PC-3 (cell line): ENCODE measurements at places on chromosomes 12 and 14. TPM values are rescaled to one million over a fixed set of nuclear protein-coding genes. Genes with fewer than 3 reads are reported as not detected.

- peaks cover 23% of the 10 kb centered on the region; the same call in 1 of the 2 replicates for H3K4me1 ChIP-seq
- peak overlapping the region; percentile 61 for H3K4me3 ChIP-seq
- H3K27ac ChIP-seq: no peak overlapping the region
- H3K36me3 ChIP-seq: no peaks in the 10 kb centered on the region
- peak; percentile 34 for DNase-seq
- no peaks in the 10 kb centered on the region for H3K27me3 ChIP-seq
Measured at GRCh38 chr14:44966601-44967336, 4.8 kb downstream of the TOGARAM1 start.

DNA sequence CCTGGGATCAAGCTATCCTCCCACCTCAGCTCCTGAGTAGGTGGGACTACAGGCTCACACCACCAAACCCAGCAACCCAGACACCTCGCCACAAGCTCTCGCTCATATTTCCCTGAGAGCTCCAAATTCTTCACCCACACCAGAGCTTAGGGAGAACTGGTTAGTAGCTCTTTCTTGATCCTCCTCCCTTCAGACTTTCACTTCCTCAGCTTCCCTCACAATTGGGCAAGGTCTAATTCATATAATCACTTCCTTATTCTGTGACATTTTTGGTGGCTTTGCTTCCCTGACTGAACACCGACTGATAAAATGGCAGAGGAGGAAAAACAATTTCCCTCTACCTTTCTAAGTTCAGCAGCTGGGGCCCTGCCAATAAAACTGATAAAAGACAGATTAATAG, 88.5 kb downstream of the GXYLT1 start:
- DNase-seq: no peak
- H3K36me3 ChIP-seq: no peaks in the 10 kb centered on the region
- H3K27me3 ChIP-seq: no peaks in the 10 kb centered on the region
- no peak overlapping the region for H3K27ac ChIP-seq

- peaks cover 4% of the 10 kb centered on the region; the same call in 1 of the 2 replicates for H3K4me1 ChIP-seq
- no peak overlapping the region for H3K4me3 ChIP-seq
- no peak overlapping the region for H3K27ac ChIP-seq
- H3K36me3 ChIP-seq: no peaks in the 10 kb centered on the region
Measured at GRCh38 chr12:8819666-8819980, 2.8 kb upstream of the A2ML1 start.

GRCh38 chr12:28025821-28026505, 53.4 kb upstream of the PTHLH start:
- H3K36me3 ChIP-seq: no peaks in the 10 kb centered on the region; the same call in 1 of the 2 replicates
- peak overlapping the region; percentile 79 for H3K27ac ChIP-seq
- H3K27me3 ChIP-seq: no peaks in the 10 kb centered on the region
- DNase-seq: no peak

DNA sequence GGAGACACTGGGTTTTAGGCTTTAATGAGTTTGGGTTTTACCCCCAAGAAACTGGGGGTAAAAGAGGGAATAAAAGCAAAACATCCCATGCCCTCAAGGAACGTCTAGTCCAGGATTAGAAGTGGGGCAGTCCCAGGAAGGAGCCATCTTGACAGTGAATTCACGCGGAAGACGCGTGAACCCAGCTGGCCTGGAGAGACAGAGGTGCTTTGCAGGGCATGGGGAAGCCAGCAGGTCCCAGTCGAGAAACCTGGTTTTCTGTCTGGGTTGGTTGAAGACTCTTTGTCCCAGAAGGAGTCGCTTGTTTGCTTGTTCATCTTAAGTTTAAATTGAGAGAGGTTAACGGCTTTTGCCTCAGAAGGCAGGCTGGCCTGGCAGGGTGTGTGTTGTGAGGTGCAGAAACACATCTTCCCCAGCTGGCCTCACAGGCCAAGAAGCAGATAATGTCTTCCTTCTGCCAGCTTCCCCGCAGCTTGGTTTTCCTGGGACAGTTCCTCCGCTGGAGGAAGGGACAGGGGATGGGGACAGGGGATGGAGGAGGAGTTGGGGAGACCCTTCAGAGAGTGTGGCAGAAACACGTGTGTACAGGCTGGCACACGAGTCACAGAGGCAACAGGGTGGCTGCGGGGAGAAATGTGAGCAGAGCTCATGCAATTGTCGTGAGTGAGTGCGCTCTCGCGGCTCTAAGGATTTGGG, 18.5 kb upstream of the CD9 start:
- no peak for DNase-seq
- no peaks in the 10 kb centered on the region for H3K27me3 ChIP-seq
- H3K27ac ChIP-seq: peak overlapping the region; percentile 58
- no peaks in the 10 kb centered on the region for H3K36me3 ChIP-seq
- H3K4me1 ChIP-seq: peaks cover 31% of the 10 kb centered on the region

- H3K4me1 ChIP-seq: no peaks in the 10 kb centered on the region
- no peak for DNase-seq
- H3K27me3 ChIP-seq: no peaks in the 10 kb centered on the region
- peaks cover 10% of the 10 kb centered on the region; the same call in 1 of the 2 replicates for H3K36me3 ChIP-seq
Measured at GRCh38 chr14:102200690-102201352, 61.1 kb downstream of the WDR20 start.

GRCh38 chr12:98821866-98822265, 176.8 kb downstream of the APAF1 start:
- no peak overlapping the region for H3K4me3 ChIP-seq
- H3K27me3 ChIP-seq: peaks cover 46% of the 10 kb centered on the region
- H3K27ac ChIP-seq: no peak overlapping the region
- DNase-seq: no peak

- no peak overlapping the region for H3K4me3 ChIP-seq
- H3K27me3 ChIP-seq: no peaks in the 10 kb centered on the region
- H3K27ac ChIP-seq: no peak overlapping the region
- no peak for DNase-seq
Measured at GRCh38 chr12:8057839-8058238, 8.3 kb downstream of the C3AR1 start.

- H3K4me3 ChIP-seq: no peak overlapping the region
- no peak overlapping the region for H3K27ac ChIP-seq
- no peaks in the 10 kb centered on the region for H3K36me3 ChIP-seq
- peaks cover 43% of the 10 kb centered on the region for H3K27me3 ChIP-seq
- no peaks in the 10 kb centered on the region for H3K4me1 ChIP-seq
Measured at GRCh38 chr14:62162998-62163589, 400.9 kb downstream of the SNAPC1 start.

Gene SLC6A12
- not detected in 2 replicates for total RNA-seq

Gene TCL1B
- total RNA-seq: not detected in 2 replicates
